ENCODE measurements at places on chromosomes 1 and 21. TPM values are rescaled to one million over a fixed set of nuclear protein-coding genes. Genes with fewer than 3 reads are reported as not detected.
A peak's percentile ranks its signal among the peaks of the same experiment; 100 is the strongest.

TOMM40L gene
- 10.3 TPM for total RNA-seq

ATAD3C gene
- total RNA-seq, result 10.5 TPM

ZNF691 gene
- total RNA-seq, result 9.9 TPM

RGS13 gene
- total RNA-seq, result 3.2 TPM

PLPPR5 gene
- not detected for total RNA-seq

GPR157 gene
- 23.3 TPM for total RNA-seq

SIM2 gene
- total RNA-seq, result 0.10 TPM

ZNF648 gene
- total RNA-seq, result not detected

PRKAB2 gene
- total RNA-seq, result 9.2 TPM

SYNJ1 gene
- total RNA-seq, result 13.1 TPM

TLCD4 gene
- total RNA-seq, result 3.1 TPM

DNA sequence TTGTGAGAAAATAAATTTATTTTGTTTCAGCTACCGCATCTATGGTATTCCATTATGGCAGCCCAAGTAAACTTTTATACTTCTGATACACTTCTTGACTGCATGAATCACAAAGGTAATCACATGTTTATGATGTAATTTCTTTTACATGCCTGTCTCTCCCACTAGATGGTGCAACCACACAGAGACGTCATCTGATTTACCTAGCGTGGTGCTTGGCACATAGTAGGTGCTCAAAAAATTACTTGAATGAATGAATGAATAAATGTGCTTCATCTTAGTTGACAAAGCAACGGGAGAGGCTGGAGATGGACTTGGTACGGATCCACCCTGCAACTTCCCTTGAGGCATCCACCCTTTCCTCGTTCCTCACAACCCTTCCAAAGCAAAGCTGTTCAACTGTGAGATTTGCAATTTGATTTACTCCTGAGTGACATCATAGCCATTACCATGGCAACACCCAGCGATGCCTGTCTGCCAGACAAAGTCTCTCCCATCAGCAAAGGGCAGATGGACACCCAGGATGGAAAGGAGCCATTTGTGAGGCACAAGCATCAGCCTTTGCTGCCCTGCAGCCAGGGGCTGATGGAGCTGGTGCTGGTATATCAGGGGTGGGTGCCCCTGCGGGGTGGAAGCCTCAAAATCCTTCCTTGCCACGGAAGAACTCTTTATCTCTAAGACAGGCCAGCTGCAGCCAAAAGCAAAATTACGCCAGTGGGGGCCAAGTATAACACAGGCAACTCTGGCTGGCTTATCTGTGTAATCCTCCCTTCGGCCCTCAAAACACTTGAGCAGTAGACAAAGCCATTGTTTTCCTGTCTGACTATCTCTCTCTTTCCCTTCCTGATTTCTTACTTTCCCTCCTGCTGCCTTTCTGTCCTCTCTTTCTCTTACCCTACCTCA is 18.9 kb upstream of the VWA5B1 start:
- no peaks in the 10 kb centered on the region for H3K27me3 ChIP-seq
- DNase-seq, result no peak
- no peaks in the 10 kb centered on the region for H3K4me1 ChIP-seq
- no peak overlapping the region for H3K27ac ChIP-seq
- no peak overlapping the region for H3K4me3 ChIP-seq

DNA sequence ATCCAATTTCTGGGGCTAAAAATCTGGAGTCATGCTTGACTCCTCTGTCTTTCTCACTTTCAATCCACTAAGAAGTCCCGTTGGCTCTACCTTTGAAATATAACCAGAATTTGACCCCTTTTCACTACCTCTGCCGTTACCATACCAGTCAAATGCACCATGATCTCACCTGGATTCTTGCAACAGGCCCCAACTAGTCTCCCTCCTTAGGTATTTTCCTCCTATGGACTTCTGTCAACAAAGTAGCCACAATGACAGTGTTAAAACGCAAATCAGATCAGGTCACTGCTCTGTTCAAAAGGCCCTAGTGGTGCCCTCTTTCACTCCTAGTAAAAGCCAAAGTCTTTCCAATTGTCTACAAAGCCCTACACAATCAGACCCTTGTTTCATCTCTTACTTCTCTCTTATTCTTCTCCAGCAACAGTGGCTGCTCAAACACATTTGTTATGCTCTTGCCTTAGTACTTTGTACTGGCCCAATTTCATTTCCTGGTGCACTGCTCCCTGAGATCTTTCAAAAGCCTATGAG is 35.7 kb upstream of the AGL start:
- H3K4me1 ChIP-seq, result no peaks in the 10 kb centered on the region
- H3K4me3 ChIP-seq, result no peak overlapping the region
- no peak overlapping the region for H3K27ac ChIP-seq
- no peaks in the 10 kb centered on the region for H3K36me3 ChIP-seq

- no peaks in the 10 kb centered on the region for H3K27me3 ChIP-seq
- no peak overlapping the region for H3K27ac ChIP-seq
- no peak for DNase-seq
- no peaks in the 10 kb centered on the region for H3K36me3 ChIP-seq
These were observed 37.4 kb upstream of the RGS16 start for GRCh38 chr1:182641561-182641960.

DNA sequence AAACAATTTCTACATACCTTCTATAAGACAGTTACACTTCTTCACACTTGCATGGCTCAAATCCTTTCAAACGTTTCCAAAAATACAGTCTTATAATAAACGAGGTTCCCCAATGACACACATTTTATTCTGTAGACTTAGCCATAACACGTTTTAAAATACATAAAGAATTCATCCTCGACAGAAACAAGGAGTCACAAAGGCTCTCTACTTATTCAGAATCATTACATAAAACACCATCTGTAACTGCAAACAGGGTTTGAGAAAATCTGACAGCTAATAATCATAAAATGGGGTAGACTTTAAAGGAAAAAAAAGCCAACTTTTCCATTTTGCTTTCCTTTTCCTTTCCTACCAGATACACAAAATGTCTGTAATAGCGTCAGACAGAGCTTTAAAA is 1.8 kb downstream of the PIK3R3 start:
- H3K27me3 ChIP-seq, result no peaks in the 10 kb centered on the region
- peaks cover 24% of the 10 kb centered on the region for H3K4me1 ChIP-seq
- H3K36me3 ChIP-seq, result no peaks in the 10 kb centered on the region
- no peak overlapping the region for H3K27ac ChIP-seq

DNA sequence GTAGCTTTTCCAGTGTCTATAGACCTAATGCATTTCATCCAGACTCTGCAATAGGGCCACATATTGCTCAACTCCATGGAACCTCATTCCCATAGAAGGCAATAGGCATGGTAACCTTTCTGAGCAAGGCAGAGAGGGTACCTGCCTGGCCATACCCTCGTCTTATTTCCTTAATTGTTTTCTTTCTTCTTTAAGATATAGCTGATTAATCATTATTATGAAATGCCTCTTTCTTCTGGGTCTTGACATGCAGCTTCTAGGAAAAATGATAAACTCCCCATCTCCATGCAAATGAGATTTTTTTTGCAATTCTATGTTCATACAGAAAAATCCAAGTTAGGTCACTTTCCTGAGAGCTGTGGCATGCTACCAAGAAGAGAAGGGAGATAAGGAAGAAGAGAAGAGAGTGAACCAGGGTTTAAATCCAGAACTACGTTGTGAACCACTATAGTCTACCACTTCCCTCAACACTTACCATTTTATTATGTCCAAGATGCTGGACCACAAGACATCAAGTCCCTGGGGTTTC is 33.0 kb upstream of the IL20 start:
- no peaks in the 10 kb centered on the region for H3K27me3 ChIP-seq
- H3K36me3 ChIP-seq, result no peaks in the 10 kb centered on the region
- DNase-seq, result no peak
- no peak overlapping the region for H3K27ac ChIP-seq
- H3K4me3 ChIP-seq, result no peak overlapping the region

DNA sequence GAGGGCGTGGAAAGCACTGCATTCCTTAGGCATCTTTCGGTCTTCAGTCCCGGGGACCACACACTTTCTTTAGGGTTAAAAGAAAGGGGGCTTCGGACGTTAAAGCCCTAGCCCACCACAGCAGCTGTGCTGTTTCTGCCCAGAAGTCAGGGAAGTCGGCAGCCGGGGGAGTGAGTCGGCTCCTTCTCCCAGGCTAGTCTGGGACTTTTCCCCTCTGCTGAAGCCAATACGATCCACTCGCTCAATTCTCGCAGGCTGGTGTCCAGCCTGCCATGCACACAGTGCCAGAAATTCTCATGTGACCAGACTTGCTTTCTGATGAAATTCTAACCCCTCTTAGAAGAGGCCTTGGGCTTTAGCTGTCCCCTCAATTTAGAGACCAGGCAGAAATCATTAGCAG is 67.7 kb downstream of the BCAR3 start:
- peak overlapping the region; percentile 55 for H3K27ac ChIP-seq
- peaks cover 29% of the 10 kb centered on the region for H3K4me1 ChIP-seq
- no peak for DNase-seq
- H3K36me3 ChIP-seq, result no peaks in the 10 kb centered on the region
- peak overlapping the region; percentile 27 for H3K4me3 ChIP-seq

DNA sequence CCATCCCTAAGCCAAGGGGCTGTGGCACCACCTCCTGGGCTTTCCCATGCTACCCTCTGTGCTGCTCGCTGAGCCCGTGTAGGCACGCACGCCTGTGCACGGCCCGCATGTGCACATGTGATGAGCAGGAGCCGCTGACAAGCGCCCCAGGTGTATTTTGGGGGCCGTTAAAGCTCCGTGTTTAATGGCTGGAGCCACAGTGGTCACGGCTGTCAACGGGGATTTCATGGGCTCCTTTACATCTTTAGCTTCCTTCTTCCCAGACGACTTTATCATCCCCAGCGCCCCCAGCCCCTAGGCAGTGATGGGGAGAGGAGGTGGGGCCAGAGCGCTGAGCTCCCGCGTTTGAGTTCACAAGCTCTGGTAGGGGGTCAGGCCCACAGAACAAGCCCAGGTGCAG is 11.7 kb upstream of the EPHA8 start:
- H3K27ac ChIP-seq, result no peak overlapping the region
- no peaks in the 10 kb centered on the region for H3K36me3 ChIP-seq
- H3K4me3 ChIP-seq, result no peak overlapping the region
- DNase-seq, result no peak
- H3K27me3 ChIP-seq, result peaks cover 15% of the 10 kb centered on the region
- no peaks in the 10 kb centered on the region for H3K4me1 ChIP-seq

DNA sequence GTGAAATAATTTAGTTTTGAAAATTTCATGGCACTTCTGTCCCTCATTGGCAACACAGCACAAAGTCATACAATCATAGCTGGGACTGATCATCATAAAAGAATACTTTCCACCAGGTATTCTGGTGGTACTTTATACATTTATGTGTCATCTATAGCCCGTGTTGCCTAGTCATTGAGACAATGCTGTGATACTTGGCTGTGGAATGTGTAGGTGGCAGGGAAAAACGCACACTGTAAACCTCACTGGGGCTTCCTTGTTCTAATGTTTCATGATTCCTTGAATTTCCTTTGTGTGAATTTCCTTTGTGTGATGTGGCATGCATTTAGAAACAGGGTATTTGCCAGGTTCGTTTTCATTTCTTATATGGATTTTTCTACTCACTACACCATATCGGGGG is 118.3 kb downstream of the FMN2 start:
- H3K4me3 ChIP-seq, result no peak overlapping the region
- H3K4me1 ChIP-seq, result no peaks in the 10 kb centered on the region
- no peaks in the 10 kb centered on the region for H3K36me3 ChIP-seq
- H3K27me3 ChIP-seq, result no peaks in the 10 kb centered on the region

DNA sequence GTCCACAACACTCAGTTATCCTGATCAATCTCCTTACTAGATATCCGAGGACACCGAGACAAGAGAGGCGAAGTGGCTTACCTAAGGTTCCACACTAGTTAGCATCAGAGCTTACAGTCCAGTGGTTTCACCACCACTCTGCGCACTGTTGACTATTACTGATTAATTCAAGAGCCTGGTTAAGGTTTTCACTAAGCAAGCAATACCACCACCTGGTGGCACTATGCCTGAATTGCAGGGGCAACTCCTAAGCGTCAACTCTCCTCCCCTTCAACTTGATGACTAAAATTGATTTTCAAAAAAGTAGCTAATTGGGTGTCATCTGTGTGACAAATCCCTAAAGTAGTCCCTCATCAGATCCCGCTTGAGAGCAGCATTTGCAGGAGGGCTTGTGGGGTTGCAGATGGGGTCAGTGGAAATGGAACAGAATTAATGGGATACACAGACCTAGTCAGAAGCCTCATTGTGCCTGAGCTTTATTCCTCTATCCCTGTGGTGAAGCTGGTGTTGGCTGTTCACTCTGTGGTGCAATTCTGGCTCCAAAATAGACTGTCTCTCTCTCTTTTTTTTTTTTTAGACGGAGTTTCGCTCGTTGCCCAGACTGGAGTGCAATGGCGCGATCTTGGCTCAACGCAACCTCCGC is 9.1 kb downstream of the TTC22 start:
- no peaks in the 10 kb centered on the region for H3K27me3 ChIP-seq
- no peaks in the 10 kb centered on the region for H3K4me1 ChIP-seq
- H3K36me3 ChIP-seq, result no peaks in the 10 kb centered on the region
- H3K4me3 ChIP-seq, result no peak overlapping the region
- no peak for DNase-seq

DNA sequence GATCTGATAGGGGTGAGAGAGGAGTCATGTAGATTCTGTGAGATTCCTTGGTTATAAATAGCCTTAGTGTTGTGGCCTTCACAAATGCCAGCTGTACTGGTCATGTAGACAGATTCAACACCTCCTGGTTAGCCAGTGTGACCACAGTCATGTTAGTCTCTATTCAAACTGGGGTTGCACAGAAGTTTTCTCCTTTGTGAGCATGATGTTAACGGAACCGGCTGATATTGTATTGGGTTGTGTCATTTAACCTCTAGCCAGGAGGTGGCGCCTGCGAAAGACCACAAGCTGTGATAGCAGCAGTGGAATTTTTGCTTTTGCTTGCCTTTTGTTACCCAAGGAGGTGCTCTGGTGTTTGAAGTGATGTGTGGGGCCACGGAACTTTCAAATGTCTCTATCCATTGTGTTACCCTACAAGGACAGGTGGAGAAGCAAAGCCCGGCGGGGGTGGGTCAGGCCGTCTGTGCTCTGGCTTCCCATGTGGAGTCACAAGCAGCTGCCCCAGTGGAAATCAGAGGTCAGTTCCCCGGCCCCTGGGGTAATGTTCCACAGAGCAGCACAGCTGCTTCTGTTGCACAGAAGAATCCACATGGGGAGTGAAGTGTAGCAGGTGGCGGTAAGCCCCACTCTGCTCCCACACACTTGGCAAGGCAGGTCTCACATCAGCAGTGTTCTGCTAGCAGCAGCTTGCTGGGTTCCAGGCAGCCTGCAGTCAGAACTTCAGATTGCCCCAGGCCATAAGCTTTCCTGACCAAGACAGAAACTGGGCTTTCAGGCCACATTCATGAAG is 112.6 kb downstream of the ADAMTS1 start:
- H3K4me1 ChIP-seq, result no peaks in the 10 kb centered on the region
- no peak overlapping the region for H3K27ac ChIP-seq

- H3K4me3 ChIP-seq, result no peak overlapping the region
- H3K36me3 ChIP-seq, result no peaks in the 10 kb centered on the region
- H3K27me3 ChIP-seq, result no peaks in the 10 kb centered on the region
- DNase-seq, result no peak
- no peaks in the 10 kb centered on the region for H3K4me1 ChIP-seq
These were observed 883.5 kb upstream of the ADGRL2 start for GRCh38 chr1:80917225-80917624.

GRCh38 chr21:33249331-33250002 is 16.7 kb upstream of the IL10RB start:
- H3K27me3 ChIP-seq, result no peaks in the 10 kb centered on the region
- peaks cover 76% of the 10 kb centered on the region for H3K36me3 ChIP-seq
- DNase-seq, result no peak
- H3K4me3 ChIP-seq, result no peak overlapping the region
- peaks cover 3% of the 10 kb centered on the region for H3K4me1 ChIP-seq

All from upper lobe of left lung (tissue), 6 donors.